ENCODE measurements at places on chromosomes 5 and 9. TPM values are rescaled to one million over a fixed set of nuclear protein-coding genes. Genes with fewer than 3 reads are reported as not detected.
A peak's percentile ranks its signal among the peaks of the same experiment; 100 is the strongest.

HNRNPK gene
- total RNA-seq, result 522 TPM

C7 gene
- under 0.01 TPM for total RNA-seq

LRRC70 gene
- total RNA-seq, result 1.3 TPM

FIBCD1 gene
- 4.3 TPM for total RNA-seq

LRRC19 gene
- not detected for total RNA-seq

ARL14EPL gene
- not detected for total RNA-seq

DNA sequence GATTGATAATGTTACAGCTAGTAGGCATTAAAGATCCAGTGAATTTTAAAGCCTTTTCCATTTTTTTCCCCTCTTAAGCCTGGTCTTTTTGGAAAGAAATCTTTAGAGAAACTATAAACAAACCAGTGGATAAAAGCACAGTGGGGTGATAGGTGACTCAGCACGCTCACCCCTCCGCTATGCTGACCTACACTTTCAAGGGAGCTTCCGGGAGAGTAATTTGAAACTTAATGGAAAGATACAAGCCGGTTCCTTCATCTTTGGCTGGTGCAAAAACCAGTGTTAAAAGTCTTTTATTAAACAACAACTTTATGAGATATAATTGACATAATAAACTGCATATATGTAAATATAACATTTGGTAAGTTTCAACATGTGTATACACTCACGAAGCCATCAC, 27.0 kb upstream of the ALDOB start:
- DNase-seq, result peak; percentile 65

DNA sequence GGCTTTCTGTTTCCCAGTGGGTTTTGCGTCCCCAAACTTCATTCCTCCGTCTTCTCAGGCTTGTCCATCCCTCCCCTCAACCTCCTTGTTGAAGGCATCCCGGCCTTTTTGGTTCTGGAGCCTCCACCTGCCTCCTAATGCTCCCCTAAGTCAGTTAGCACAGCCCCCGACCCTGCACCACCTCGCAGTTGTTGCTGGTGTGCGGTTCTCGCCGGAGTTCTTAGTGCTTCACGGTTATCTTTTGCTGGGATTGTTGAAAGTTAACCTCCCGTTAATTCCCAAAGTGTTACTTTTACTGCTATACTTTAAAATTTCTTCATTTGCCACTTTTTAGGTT, 447 bp downstream of the UBLCP1 start:
- DNase-seq, result no peak

DNA sequence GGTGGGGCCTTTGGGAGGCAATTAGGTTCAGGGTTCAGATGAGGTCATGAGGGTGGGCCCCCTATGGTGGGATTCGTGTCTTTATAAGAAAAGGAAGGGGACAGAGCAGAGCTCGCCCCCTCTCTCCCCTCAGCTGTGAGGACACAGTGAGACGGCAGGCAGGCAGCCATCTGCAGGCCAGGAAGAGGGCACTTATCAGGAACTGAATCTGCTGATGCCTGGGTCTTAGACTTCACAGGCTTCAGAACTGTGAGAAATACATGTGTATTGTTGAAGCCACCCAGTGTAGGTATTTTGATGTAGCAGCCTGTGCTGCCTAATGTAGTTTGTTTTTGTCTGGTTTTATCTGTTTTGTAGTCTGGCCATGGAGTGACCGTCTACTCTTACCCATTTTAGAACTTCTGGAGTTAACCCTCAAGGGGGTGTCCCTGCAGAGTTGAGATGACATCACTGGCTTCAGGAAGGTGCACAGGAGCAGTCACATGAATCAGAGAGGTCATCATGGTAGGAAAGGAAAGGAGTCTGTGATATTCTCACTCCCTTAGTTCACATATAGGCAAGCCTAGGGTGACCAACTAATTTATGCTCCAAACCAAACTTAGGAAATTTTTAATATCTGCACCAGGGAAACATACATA, 71.0 kb downstream of the LRRC70 start:
- no peak for DNase-seq

DNA sequence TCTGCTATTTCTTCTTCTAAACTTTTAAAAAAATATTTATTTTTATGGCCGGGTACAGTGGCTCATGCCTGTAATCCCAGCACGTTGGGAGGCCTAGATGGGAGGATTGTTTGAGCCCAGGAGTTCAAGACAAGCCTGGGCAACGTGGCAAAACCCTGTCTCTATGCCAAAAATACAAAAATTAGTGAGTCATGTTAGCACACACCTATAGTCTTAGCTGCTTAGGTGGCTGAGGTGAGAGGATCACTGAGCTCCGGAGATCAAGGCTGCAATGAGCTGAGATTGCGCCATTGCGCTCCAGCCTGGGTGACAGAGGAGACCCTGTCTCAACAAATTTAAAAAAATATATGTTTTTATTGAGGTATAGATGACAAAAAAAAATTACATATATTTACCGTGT, 5.6 kb downstream of the AP3S1 start:
- no peak for DNase-seq

GRCh38 chr9:105432247-105432842, 15.5 kb upstream of the FSD1L start:
- DNase-seq, result no peak

DNA sequence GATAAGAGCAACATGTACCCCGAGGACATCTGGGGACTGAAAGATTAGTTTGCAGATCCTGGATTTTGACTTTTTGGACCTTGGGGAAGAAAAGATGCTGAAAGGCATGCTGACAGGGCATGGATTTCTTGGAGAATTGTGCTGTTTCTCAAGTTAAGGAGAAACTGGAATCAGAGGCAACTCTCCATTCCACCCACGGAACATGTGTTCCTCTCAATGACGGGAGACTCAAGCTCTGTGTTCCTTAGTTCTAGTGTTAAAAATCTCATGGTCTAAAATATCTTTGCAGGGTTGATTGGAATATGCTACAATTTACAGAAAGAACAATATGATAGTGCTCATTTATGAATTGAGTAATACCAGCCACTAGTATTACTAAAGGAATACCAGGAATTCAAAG, 34.4 kb upstream of the CDH12 start:
- DNase-seq, result no peak

DNA sequence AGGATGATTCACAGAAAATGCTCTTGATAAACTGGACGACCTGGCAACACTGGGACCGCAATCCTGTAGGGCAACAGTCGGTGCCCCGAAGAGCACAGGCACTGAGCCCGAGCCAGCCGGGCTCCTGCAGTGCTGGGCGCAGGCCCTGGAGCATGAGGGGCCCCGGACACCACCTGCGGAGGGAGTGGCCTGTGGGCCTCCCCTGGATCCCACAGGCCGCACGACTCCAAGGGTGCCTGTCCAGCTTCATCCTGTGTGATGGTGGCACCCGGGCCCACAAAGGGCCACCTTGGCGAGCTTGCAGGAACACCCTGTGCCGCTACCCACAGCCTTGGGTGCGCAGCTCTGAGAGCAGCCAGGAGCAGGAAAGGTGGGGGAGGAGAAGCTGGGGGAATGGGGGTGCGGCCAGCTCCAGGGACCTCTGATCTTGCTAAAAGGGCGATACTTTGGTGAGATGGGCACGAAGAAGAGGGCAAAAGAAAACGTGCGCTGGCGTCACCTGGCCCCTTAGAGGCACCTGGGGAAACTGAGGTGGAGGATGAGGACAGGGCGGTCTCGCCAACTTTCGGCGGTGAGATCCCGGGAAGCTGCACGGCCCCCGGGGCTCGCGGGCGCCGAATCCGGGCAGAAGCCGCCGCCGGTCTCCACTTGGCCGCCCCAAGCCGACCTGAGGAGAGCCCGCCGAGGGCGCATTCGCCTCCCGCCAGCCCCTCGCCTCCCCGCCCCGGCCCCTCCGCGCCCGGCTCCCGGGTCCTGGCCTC, 722 bp downstream of the TBC1D9B start:
- peak; percentile 31 for DNase-seq

DNA sequence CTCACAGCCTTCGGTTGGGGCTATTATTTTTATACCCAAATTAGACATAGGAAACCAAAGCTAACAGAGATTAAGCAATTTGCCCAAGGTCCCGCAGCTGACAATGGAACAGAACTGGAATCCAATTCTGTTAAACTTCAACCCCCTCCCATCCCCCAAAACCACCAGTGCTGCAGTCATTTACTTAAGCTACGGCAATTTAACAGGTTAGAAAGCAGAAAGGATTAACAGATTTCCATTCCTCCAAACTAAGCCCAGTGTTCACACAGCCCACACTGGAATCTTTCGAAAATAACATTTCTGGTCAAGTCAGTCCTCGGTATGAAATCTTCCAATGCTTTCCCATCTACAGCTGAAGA, 1023.1 kb upstream of the DMAC1 start:
- no peak for DNase-seq
